GDM1 (cell line): ENCODE measurements at places on chromosomes 4 and X.

DNA sequence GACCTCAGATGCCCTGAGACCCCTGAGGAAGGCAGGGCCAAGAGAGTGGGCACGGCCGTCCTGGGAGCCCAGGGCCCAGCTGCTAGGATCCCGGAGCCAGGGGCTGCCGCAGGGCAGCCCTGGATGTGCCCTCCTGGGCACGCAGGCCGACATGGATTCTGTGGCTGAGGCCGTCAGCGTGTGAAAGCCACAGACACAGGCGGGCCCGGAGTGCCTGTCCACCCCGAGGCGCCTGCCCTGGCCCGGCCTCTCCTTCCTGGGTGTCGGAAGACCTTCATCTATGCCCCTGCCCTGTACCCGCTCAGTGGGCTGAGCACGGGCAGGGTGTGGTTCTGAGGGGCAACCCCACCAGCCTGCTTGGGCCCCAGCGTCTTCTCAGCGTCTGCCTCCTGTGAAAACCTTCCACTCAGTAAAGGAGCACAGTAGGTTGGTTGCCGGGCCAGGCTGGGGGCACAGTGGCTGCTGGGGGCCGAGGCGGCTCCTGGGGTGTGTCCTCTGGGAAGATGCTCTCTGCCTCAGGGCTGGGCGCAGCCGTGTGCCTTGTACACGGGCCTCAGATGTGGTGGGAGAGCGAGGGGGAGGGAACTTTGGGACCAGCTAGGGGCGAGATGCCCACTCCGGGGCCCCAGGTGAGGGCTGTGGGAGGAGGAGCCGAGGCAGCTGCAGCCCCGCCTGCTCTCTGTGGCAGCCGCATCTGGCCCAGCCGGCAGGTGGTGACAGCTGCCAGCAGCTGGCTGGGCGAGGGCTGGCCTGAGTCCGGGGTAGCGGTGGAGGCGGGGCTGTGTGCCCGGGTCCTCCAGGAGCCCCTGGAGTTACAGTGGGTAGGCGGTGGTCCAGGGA is 20.8 kb downstream of the FGFRL1 start:
- DNase-seq = no peak

DNA sequence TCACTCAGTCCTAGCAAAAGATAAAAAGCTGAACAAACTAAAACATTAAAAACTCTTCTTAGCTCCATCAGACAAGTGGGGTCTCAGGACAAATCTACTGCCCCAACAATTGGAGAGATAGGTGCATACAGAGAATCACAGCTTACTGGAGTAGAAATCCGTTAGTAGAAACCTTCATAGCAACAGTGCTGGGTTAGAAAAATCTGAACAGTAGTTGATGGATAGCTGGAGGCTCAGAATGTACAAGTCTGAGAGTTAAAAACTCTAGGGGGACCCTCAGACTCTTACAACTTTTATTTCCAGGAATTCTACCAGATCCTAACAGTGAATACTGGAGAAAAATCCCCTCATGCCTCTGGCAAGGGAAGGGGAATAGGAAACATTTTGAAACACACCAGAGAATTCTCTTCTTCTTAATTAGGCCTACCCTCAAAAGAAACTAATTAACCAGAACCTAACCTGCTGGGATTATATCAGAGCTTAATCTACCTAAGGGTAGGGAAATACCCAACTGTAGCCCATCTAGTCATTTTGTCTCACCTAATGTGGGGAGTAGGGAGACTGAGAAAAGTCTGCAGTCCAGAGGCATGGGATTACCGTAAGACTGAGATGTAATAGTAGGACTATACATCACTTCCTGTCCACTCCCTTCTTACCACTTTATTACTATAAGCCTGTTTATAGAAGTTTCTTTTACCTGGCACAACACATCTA is 165.0 kb upstream of the CTSO start:
- DNase-seq = no peak

DNA sequence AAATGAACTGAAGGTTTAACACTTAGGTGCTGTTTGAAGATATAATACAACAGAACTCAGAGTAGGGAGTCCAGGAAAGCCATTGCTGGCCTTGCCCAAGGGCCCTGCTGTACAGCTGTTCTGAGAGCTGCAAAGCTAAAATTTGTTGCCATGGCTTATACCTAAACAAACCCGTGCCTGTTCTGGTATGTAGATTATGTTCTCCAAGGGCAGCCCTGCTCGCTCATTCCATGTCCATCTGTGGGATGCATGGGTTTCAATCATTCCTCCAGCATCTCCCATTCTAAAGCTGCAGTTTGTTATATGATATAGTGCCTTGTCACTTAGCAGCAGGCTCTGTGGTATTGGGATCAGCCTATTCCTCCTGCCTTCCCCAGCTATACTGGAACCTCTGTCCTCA is 80.8 kb upstream of the BMPR1B start:
- no peak for DNase-seq

DNA sequence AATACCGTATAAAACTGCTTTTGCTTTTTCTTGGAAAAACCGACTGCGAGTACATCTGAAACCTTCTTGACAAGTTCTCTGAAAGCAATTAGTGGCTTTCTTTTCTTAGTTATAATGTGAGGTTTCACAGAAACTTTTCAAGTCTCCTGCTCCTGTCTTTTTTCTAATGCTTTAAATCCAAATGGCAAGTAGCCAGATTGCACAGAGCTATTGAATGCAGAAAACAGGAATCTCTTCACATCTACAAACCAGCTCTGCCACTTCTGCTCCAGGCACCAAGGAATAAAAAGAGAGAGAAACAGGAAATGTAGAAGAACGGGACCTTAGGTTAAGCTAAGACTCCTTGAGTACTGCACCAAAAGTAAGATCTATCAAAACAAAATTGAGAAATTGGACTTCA is 267.3 kb upstream of the TET2 start:
- DNase-seq = no peak

GRCh38 chr4:156191044-156191781 is 237.5 kb upstream of the CTSO start:
- no peak for DNase-seq

DNA sequence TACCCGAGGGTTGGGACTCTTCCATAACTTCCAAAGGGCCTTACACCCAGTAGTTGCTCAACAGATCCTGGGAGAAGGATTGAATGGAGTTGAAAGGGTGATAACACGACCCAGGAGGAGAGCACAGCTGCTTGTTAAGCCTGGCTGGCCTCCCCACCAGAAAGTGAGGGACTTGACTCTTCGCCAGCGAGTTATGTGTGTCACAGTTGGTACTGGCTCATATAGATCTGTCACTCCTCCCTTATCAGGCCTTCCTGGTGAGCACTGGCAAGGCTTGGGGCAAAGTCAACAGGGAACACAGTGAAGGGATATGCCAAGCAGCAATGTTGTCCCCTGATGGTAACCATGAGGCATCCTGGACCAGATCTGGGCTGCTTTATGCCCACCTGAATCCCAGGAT is 35.8 kb downstream of the APLN start:
- no peak for DNase-seq

DNA sequence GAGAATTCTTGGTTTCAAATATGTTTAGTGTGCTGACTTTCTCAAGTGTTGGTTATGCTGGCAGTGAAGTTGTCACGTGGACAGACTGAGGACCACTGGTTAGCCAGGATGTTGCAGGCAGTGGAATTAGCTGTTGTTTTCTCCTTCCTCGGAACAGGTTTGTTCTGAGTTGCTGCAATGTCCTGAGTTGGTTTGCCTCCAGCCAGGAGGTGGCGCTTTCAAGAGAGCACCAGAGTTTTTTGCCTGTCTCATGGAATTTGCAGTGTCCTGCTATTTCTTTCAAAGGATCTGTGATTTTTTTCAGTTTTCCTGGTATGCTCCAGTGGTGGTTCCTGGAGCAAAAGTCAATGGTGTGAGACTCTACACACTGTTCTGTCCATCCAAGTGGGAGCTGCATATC is 158.1 kb upstream of the CXorf66 start:
- DNase-seq = no peak

DNA sequence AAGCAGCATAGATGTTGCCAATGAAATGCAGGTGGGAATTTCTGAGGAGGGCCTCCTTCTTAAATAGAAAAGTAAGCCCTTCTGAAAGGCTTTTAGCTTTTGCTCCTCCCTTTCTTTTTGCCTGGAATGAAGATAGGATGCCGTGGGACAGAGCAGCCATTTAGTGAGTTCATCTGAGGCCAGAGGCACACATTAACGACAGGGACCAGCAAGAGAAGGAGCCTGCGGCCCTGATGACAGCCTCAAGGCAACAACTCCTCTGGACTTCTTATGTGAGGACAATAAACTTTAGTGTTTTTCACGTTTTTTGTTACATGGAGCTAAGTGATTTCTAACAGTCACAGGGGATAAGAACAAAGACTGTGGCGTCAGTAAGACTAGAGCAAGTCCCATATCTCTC is 1.1 kb upstream of the BDH2 start:
- no peak for DNase-seq

DNA sequence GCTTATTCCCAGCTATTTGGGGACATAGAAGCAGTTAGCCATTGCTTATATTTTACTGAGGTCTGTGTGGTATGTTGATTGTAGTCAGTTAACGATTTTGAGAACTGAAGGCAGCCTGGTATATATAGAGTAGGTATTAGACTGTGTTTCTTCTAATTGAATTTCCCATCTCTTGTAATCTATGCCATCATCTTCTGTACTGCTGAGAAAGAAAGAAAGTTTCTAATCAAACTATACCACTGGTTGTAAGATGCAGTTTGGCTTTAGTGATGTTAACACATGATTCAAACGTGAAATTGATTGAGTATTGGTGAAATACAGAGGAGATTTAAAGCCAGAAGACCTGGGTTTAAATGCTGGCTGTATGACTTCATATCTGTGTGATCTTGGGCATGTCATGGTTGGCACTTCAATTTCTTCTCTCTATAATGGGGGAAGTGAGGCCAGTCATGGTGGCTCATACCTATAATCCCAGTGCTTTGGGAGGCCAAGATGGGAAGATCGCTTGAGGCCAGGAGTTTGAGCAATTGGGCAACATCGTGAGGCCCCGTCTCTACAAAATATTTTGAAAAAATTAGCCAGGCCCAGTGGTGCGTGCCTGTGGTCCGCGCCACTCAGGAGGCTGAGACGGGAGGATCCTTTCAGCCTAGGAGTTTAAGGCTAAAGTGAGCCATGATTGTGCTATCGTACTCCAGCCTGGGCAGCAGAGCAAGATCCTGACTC is 11.6 kb downstream of the HTT start:
- no peak for DNase-seq
